ENCODE measurements at places on chromosomes 4 and X.

DNA sequence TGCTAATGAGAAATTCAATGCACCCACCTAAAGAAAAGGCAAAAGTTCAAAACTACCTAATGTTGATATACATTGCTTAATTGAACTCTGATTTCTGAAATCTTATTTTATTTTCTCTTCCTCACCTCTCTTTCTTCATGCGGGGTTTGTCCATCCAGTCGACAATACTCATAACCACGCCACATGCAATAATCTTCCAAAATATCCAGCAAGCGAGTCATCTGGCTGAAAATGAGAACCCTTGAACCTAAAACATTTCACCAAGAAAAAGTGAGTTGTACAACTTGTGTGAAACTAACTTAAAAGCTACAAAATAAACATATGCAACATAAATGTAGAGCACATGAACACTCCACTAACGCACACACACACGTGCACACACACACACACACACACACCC, 26.7 kb downstream of the SMARCA1 start:
- no peak for DNase-seq

DNA sequence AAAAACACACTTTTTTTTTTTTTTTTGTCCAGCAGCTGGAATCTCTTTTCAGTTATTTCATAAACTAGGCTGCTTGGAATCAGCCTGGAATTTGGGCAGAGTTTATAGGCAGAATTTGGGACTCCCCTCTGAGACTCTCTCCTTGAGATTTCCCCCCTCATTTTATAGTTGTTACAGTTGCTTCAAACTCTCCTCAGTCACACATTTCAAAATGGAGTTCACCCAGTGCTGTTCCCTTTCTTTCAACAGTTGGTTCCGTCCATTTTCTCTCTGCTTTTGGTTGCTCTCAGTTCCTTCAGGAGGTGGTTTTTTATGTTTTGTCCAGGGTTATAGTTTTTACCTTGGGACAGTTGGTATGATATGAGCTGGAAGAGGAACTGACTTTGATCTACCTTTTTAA, 27.5 kb downstream of the NSD2 start:
- DNase-seq: no peak

DNA sequence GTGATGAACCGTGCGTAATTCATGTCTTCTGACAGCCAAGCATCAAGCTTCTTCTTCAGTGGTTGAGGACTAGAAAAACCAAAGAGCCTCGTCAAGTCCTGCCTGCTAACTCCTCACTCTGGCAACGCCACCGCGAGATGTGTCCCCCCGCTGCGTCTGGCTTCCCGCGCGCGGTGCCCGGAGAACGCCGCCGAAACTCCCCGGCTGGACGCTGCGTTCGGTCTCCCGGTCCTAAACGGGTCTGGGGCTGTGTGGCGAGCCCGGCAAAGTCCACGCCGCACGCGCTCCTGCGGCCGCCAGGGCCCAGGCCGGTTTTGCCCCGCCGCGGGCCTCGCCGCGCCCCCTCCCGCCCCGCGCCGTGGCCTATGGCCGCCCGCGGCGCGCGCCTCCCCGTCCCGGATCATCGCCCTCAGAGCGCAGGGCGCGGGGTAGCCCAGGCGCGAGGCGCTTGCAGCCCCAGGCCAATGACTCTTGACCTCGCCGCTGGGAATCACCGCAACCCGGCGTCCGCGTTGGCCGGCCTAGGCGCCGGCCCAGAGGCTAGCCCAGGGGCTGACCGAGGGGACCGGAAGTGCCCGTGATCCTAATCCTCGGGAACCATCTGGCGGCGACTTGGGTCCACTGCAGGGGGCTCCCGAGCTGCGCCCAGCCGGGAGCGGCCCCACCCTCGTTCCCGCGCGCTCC, at the start of gene AADAT:
Gene AADAT, minus strand, starts transcription at position 289 of the 684 bp plus-strand sequence. Its CDS starts 266 bp downstream, at position 23.
- DNase-seq: no peak

GRCh38 chr4:3344104-3344503, 51.3 kb downstream of the RGS12 start:
- DNase-seq: no peak

- DNase-seq: no peak
Measured at GRCh38 chr4:37951461-37952352, 8.5 kb upstream of the PTTG2 start.

GRCh38 chrX:69101683-69102251, 63.5 kb downstream of the PJA1 start:
- no peak for DNase-seq

- no peak for DNase-seq
Measured at GRCh38 chr4:120319046-120319767, 252.6 kb upstream of the MAD2L1 start.

GRCh38 chr4:73080789-73081188, 11.3 kb upstream of the COX18 start:
- no peak for DNase-seq

DNA sequence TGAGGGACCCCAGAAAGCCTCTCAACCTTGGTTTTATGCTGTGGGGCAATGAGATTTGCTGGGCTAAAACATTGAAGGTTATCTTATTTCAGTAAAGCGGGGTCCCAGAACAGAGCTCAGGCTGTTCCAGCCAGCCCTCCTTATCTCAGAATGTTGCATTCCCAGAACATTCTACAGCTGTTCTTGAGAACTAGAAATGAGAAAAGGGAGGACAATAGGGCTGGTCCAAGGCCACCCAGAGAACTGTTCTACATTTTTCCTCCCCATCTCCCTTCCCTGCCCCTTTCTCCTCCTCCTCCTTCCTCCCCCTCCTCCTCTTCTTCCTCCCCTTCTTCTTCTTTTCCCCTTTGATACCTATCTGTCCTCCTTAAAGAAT, 70.4 kb upstream of the SLC7A11 start:
- DNase-seq: no peak

- DNase-seq: no peak
Measured at GRCh38 chr4:180578175-180578574, 1665.0 kb upstream of the TENM3 start.

DNA sequence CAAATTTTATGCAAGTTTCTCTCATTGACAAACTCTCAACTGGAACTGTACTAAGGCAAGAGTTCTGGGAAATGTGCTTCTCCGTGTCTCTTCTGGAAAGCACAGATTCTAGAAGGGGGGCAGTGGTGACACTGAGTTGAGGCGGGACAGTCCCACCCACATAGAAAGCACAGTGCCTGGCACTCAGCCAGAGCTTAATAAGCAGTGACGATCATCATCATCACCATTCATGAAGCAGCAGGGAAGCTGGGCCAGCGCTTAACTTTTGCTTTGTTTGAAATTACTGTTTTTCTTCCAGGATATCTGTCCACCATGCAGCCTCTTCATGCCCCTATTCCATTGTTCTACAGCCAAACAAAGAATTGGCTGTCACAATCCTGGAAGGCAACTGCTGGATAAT, 60.3 kb downstream of the BEND2 start:
- DNase-seq: no peak

DNA sequence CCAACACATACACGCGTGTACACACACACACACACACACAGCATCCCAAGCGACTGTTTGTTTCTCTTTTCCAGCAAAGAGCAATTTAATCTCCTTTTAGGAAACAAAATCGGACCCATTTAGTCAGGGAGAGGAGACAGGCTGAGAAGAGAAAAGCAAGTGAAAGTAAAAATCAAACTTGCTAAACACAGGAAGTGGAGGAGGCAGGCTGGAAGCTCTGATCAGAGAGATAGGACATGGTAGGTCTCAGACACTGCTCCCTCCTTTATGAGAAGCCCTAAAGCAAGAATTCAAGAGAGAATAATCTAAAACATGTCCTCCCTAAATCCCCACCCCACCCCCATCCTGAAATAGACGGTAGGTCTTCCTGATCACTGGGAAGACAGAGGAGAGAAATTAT, 62.3 kb downstream of the GPC3 start:
- DNase-seq: no peak

GRCh38 chr4:70359115-70359661, 1.4 kb upstream of the SMR3A start:
- DNase-seq: no peak

DNA sequence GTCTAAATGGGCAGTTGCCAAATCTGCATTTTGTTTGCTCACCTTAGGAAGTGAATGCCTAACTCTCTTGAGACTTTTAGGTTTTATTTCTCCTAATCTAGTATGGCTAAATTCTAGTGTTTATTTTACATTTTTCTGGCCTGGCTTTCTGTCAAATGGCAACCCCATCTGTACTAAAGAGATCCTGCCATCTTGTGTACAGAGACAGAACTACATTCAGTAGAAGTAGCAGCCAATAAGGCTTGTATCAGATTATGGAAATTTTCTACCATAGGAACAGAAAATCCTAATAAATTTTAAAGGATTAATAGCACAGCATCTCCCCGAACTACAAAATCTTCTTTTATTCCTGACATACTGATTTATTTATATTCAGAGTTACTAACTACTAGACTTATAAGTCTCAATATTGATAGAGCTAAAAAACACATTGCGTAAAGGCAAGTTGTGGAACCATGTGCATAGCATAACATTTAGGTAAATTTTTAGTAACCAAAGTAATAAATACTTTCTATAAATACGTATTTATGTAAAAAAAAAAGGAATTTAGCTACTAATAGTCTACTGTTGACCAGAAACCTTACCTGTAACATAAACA, 45.5 kb downstream of the TMEM144 start:
- no peak for DNase-seq

GRCh38 chr4:127781300-127782024, 660 bp upstream of the HSPA4L start:
- no peak for DNase-seq

- no peak for DNase-seq
Measured at GRCh38 chrX:44996277-44996676, 123.3 kb downstream of the KDM6A start.

DNA sequence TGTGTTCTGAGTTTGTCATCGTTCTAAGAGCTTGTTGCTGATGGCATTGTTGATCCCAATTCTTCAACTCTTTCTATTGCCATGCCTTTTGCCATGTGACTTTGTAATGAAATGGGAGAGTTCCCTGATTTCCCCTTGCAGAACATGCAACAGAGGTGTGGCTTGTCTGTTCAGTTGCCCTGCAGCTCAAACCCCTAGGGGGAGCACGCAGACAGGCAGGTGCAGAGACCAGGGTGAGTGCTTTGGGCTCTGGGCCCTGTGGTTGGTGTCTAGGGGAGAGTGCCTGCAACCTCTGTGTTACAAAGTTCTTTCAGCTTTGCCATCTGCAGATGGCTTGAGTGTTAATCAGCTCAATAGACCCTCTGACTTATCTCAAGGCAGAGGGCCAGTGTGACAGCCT, 332.7 kb downstream of the MID1IP1 start:
- DNase-seq: no peak

DNA sequence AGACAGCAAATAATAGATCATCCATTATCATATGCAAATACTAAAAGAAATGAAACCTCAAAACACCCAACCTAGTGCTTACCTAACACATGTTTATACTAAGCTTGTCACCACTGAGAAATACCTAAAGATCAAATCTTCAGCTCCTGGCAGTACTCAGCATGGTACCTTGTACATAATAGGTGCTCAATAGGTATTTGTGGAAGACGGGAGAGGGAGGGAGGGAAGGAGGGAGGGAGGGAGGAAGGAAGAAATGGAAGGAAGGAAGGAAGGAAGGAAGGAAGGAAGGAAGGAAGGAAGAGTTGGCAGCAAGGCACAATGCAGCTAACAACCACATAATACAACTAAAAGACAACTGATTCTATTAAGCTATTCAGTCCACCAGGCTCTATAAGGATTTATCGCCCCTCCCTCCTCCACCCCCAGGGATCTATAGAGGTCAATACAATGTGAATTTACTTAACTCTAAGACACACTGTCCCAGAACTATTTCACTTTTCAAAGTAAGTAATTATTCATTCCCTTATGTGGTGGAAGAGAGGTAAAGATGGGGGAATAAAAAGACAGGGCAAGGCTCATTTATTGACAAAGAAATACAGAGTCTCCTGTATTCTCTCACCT, 328.9 kb downstream of the PAPSS1 start:
- no peak for DNase-seq
